ENCODE measurements at places on chromosomes 6 and 20.

DNA sequence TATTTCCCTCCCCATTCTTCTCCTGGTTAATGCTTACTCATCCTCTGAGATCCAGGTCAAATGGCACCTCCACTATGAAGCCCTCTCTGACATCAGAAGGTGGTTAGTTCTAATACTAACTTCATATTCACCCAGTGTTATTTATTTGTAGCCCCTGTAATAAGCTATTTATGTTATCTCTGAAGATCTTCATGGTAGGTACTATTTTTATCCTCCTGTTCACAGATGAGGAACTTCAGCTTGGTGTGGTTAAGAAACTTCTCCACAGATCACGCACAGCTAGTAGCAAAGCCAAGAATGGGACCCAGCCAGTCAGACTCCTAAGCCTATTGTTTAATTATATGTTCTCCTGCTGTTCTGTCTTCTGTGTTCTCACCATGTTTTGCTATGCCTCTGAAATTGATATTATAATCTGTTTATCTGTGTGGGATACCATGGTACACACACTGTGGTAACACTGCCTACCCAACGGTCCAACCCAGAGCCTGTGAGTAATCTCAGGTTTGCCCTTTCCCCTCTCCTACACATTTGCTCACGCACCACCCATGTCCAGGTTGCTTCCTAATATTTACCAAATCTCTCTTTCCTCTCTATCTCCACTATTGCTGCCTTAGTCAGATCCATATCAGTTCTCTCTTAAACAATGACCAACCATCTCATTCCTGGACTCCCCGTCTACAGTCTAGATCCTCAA lies 98.4 kb downstream of the IPCEF1 start:
- DNase-seq, result no peak

- DNase-seq, result no peak
Measured at GRCh38 chr6:152404936-152405595, 232.1 kb downstream of the SYNE1 start.

DNA sequence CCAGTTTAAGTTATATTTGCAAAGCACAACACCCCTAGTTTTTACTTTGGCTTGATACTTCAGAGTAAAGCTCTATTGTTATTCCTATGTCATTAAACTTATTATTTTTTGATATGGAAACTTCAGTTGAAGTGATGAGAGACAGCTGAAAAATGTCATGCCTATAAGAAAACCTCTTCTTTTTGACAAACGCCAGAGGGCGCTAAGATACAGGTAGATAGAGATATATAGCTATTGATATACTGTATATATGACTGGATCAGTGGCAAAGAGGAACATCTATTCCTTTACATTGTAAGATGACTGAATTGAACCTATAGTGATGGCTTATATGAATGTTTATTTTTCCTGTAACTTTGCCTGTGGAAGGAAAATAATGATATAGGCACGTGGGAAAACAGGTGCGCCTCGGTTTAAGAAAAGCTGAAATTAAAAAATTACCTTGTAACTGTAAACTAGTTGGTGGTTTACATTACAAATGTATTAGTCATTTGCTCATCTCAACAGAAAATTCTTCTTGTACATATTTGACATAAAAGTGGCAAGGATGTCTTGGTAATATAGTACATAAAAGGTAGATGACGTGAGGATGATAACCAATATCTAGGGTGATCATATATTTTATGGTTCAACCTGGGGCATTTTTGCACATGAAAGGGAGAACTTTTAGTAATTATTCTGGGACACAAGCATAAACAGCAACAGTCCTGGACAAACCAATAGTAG lies 74.1 kb downstream of the LAMA4 start:
- DNase-seq, result peak; percentile 5

DNA sequence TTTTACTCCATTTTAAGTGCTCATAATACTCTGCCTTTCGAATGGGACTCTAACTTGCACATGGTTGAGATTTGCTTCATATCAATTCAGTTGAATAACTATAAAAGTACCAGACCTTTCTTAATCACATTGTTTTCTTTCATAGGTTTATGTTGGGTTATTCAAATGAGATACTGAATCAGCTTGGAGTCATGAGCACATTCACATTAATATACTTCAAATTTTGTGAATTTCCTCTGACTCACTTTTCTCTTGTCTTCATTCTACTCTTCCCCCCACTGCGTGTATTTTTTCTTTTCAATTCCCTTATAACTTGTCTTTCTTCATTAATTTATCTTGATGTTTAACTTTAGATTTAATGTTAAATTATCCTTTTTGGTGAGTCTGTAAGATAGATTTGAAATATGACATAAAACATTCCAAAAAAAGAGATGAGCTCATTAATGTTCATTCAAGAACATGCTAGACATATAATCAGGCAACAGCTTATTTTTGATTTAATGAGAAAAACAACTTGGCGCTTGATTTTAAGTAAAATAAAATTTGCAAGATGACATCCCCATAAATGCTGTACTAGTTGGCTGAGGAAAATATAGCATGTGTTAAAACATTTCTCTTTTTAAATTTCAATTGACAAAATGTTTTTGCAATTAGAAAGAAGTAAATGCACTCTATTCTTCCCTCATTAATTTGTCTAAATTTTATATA lies 736.0 kb downstream of the CD109 start:
- DNase-seq, result no peak

DNA sequence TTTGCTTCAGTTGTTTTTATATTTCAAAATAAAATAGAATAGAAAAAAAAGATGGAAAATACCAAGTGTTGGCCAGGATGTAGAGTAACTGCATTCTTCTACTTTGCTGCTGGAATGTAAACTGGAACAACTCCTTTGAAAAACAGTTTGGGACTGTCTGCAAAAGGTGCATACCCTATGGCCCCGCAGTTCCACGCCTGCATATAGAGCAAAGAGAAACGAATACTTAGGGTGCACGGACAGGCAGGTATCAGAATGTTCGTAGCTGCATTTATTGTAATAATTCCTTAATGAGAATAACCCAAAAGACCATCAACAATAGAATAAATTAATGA lies 603 bp upstream of the RAB23 start:
- DNase-seq, result no peak

- DNase-seq, result no peak
Measured at GRCh38 chr20:11124849-11125505, 451.2 kb upstream of the JAG1 start.

GRCh38 chr20:32569380-32570305 lies 15.5 kb downstream of the NOL4L start:
- DNase-seq, result no peak

- DNase-seq, result no peak
Measured at GRCh38 chr6:136226674-136227377, 23.3 kb downstream of the MTFR2 start.

- peak; percentile 78 for DNase-seq
Measured at GRCh38 chr6:118618676-118619377, 32.6 kb downstream of the CEP85L start.

Data from stimulated activated CD4-positive, alpha-beta T cell treated with anti-CD3 and anti-CD28 coated beads, Interleukin-2, amount 100 ng/mL, for 24 hours (primary cell).